Neural progenitor cell (in vitro differentiated cells): ENCODE measurements at places on chromosomes 16 and 17. TPM values are rescaled to one million over a fixed set of nuclear protein-coding genes. Genes with fewer than 3 reads are reported as not detected.

GRCh38 chr17:1617620-1618174 lies 10.9 kb downstream of the SLC43A2 start:
- no peaks in the 10 kb centered on the region for H3K27me3 ChIP-seq
- H3K27ac ChIP-seq = no peak overlapping the region
- no peak overlapping the region for H3K4me3 ChIP-seq

BCO1 gene
- 3.5 and 4.2 TPM in 2 replicates for total RNA-seq

- no peaks in the 10 kb centered on the region for H3K36me3 ChIP-seq
- H3K27me3 ChIP-seq = no peaks in the 10 kb centered on the region
- no peak overlapping the region for H3K4me3 ChIP-seq
- no peak overlapping the region for H3K27ac ChIP-seq
- DNase-seq = no peak
- peaks cover 3% of the 10 kb centered on the region for H3K4me1 ChIP-seq
Measured at GRCh38 chr16:24228514-24228913, 27.6 kb upstream of the CACNG3 start.

CLDN6 gene
- 31.6 and 60.0 TPM in 2 replicates for total RNA-seq

SLC52A1 gene
- total RNA-seq = 0.31 TPM in 1 of 2 replicates, not detected in the other

FBXW10 gene
- total RNA-seq = 0.15 and 0.24 TPM in 2 replicates

ADPRM gene
- 8.9 and 10.2 TPM in 2 replicates for total RNA-seq

- H3K27me3 ChIP-seq = peaks cover 79% of the 10 kb centered on the region
- H3K4me1 ChIP-seq = no peaks in the 10 kb centered on the region
- no peak overlapping the region for H3K4me3 ChIP-seq
- no peak for DNase-seq
- H3K36me3 ChIP-seq = no peaks in the 10 kb centered on the region
Measured at GRCh38 chr17:21278450-21279197, 5.9 kb upstream of the MAP2K3 start.

DNA sequence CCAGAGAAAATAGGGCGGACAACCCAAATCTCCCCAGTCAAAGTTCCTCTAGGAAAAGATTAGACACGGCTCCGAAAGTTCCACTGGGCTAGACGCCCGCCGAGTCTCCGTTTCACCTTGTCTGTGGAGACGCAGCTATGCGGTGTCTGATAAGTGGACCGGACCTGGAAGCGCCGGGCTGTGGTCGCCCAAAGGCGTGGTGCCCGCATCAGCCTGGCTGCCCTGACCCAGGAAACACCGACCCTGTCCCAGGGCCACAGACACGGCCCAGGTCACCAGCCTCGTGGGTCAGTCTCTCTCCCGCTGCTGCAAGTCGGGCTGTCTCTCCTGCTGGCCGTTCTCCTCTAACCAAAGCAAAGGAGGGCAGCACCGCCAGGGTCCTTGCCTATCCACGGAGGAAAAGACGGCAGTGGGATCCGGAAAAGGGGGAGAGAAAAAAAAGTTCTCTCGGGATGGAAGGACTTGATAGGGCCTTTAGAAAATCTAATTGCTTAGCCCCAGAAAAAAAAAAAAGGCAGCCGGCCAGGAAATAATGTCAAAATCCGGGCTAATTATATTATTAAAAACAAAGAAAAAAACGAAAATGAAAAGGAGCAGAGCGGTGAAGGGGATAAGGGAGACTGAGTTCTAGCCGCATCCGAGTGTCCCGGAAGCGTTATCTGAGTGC lies 13.9 kb upstream of the FOXF1 start:
- H3K27ac ChIP-seq = no peak overlapping the region
- peak; percentile 21 for DNase-seq
- no peaks in the 10 kb centered on the region for H3K36me3 ChIP-seq
- peaks cover 40% of the 10 kb centered on the region for H3K4me1 ChIP-seq
- H3K27me3 ChIP-seq = peaks cover 100% of the 10 kb centered on the region
- no peak overlapping the region for H3K4me3 ChIP-seq

- no peak for DNase-seq
- no peak overlapping the region for H3K4me3 ChIP-seq
- no peak overlapping the region for H3K27ac ChIP-seq
- H3K36me3 ChIP-seq = no peaks in the 10 kb centered on the region
- H3K4me1 ChIP-seq = peaks cover 24% of the 10 kb centered on the region
Measured at GRCh38 chr17:73474370-73474988, 162.7 kb upstream of the CDC42EP4 start.

DNA sequence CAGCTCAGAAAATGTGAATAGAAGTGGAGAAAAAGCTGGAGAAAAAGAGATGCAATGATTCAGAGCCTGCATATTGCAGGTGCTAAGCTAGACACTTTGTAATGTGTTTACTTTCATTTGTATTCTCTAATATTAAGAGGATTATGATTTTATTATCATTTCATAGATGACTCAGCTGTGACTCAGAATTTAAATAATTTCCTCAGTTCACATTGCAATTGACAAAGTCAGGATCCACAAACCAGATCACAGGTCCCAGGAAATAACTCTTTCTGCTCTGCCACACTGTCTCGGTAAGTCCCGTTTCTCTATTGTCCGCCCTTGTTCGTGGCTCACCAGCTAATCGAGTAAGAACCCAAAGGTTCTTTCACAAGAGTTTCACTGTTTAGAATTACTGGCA lies 235.4 kb upstream of the MON1B start:
- no peak for DNase-seq
- H3K27me3 ChIP-seq = no peaks in the 10 kb centered on the region
- no peak overlapping the region for H3K4me3 ChIP-seq
- no peak overlapping the region for H3K27ac ChIP-seq

- no peak for DNase-seq
- no peaks in the 10 kb centered on the region for H3K4me1 ChIP-seq
- no peaks in the 10 kb centered on the region for H3K36me3 ChIP-seq
- no peak overlapping the region for H3K27ac ChIP-seq
- no peak overlapping the region for H3K4me3 ChIP-seq
- no peaks in the 10 kb centered on the region for H3K27me3 ChIP-seq
Measured at GRCh38 chr17:65753348-65753747, 191.9 kb upstream of the AXIN2 start.

TBC1D26 gene
- 0.58 and 4.4 TPM in 2 replicates for total RNA-seq

DNA sequence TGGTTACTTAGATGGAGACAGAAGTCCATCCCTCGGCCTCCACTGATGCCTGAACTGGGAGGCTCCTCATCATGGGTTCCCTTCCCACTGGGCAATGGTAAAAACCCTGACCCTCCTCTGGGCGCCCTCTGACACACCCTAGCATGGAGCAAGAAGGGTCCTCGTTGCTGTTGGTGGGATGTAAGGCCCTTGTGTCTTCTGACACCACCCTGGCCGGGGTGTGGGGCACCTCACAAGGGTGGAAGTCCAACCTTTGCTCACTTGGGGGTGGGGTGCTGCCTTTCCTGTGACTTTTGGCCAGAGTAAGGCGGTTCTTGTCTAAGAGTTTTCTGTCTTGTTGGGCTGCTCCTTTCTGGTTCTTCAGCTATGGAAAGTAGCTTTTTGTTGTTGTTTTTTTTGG lies 28.7 kb downstream of the MPRIP start:
- no peak overlapping the region for H3K27ac ChIP-seq
- no peak overlapping the region for H3K4me3 ChIP-seq
- H3K36me3 ChIP-seq = no peaks in the 10 kb centered on the region
- no peaks in the 10 kb centered on the region for H3K4me1 ChIP-seq

GRCh38 chr17:36608794-36609497 lies 7.6 kb downstream of the MRM1 start:
- no peak overlapping the region for H3K27ac ChIP-seq
- H3K4me1 ChIP-seq = peaks cover 9% of the 10 kb centered on the region
- H3K4me3 ChIP-seq = no peak overlapping the region
- H3K27me3 ChIP-seq = no peaks in the 10 kb centered on the region
- H3K36me3 ChIP-seq = no peaks in the 10 kb centered on the region

GRCh38 chr16:53904533-53904932 lies 200.6 kb downstream of the FTO start:
- no peak overlapping the region for H3K27ac ChIP-seq
- no peak overlapping the region for H3K4me3 ChIP-seq
- no peaks in the 10 kb centered on the region for H3K27me3 ChIP-seq

SLC2A4 gene
- 1.7 and 7.3 TPM in 2 replicates for total RNA-seq

DNA sequence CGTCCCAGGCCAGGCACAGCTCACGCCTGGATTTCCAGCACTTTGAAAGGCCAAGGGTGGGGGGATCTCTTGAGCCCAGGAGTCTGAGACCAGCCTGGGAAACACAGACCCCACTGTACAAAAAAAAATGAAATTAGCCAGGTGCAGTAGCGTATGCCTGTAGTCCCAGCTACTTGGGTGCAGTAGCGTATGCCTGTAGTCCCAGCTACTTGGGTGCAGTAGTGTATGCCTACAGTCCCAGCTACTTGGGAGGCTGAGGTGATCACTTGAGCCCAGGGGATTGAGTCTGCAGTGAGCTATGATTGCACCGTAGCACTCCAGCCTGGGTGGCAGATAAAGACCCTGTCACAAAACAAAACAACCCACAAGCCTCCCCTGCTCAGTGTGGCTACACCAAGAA lies 27.0 kb upstream of the SLC25A19 start:
- no peaks in the 10 kb centered on the region for H3K36me3 ChIP-seq
- H3K27ac ChIP-seq = no peak overlapping the region
- peaks cover 10% of the 10 kb centered on the region for H3K4me1 ChIP-seq
- no peak for DNase-seq
- no peak overlapping the region for H3K4me3 ChIP-seq

SDR42E1 gene
- 0.12 and 0.37 TPM in 2 replicates for total RNA-seq

- no peaks in the 10 kb centered on the region for H3K36me3 ChIP-seq
- H3K4me3 ChIP-seq = no peak overlapping the region
- no peak overlapping the region for H3K27ac ChIP-seq
- peak; percentile 94 for DNase-seq
- H3K4me1 ChIP-seq = peaks cover 7% of the 10 kb centered on the region
Measured at GRCh38 chr17:7296189-7296861, 1.9 kb upstream of the YBX2 start.

PRAC2 gene
- total RNA-seq = not detected in 2 replicates

DNA sequence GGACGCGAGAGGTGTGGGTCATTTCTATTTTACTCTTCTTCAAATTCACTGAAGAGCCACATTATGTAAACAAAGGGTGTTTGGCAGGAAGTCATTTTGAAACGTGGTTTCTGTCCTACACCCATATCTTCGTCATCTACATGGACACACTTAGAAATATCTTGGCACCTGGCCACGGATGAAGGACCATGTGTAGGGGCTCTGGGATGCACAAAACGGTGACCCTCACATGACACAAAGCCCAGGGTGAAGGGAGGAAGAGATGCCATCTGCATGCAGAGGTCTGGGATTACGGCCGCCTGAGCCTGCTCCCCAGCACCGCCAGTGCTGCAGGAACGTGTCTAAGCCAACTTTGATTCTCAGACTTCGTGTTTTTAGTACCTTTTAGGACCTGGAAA lies 130.2 kb upstream of the CHMP6 start:
- no peak for DNase-seq
- H3K27me3 ChIP-seq = no peaks in the 10 kb centered on the region
- peaks cover 11% of the 10 kb centered on the region for H3K4me1 ChIP-seq
- no peak overlapping the region for H3K27ac ChIP-seq

TMEM204 gene
- not detected in 2 replicates for total RNA-seq

DNA sequence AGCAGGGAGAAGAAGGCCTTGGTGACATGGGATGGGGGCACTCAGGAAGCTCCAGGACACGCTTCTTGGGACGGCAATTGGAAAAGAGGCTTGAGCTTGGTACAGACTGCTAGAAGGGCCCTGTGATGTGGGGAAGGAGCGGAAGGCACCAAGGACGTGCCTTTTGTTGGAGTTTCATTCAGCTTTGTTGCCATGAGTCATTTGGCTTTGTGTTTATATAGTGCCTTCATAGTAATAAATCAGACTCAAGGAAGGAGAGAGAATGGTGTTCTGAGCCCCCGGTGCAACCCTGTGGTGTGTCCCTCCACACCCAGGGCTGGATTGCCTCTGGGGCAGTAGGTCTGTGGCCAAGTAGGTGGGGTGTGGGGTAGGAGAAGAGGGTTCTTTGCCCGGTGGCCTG lies 7.4 kb upstream of the TBX4 start:
- H3K4me1 ChIP-seq = peaks cover 7% of the 10 kb centered on the region
- no peak overlapping the region for H3K4me3 ChIP-seq
- H3K27ac ChIP-seq = no peak overlapping the region
- H3K36me3 ChIP-seq = no peaks in the 10 kb centered on the region

GRCh38 chr16:89498839-89499238 lies 8.5 kb upstream of the ANKRD11 start:
- H3K27me3 ChIP-seq = no peaks in the 10 kb centered on the region
- H3K36me3 ChIP-seq = no peaks in the 10 kb centered on the region
- no peak for DNase-seq
- H3K4me1 ChIP-seq = no peaks in the 10 kb centered on the region
- H3K4me3 ChIP-seq = no peak overlapping the region
- H3K27ac ChIP-seq = no peak overlapping the region

DNA sequence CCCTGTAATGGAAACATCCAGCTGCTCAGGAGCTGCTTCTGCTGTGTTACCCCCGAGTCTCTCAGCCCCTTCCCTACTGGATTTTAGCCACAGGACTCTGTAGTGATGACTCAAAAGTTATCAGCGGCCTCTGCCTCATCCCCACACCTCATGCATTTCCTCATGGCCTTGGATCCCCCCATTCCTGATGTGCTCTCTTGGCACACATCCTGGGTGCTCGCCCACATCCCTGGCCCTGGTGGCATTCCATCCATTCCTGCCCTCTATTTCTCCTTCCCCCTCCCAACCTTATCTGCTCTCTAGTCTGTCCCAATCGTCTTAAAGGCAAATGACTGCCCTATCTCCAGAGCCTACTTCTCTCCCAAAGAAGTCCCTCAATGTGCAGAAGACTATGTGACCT lies 24.6 kb downstream of the MARF1 start:
- no peak overlapping the region for H3K27ac ChIP-seq
- no peaks in the 10 kb centered on the region for H3K4me1 ChIP-seq
- DNase-seq = no peak
- H3K36me3 ChIP-seq = no peaks in the 10 kb centered on the region

WNK4 gene
- total RNA-seq = 0.12 TPM in 1 of 2 replicates, not detected in the other

- H3K4me3 ChIP-seq = no peak overlapping the region
- peaks cover 5% of the 10 kb centered on the region for H3K4me1 ChIP-seq
- no peaks in the 10 kb centered on the region for H3K27me3 ChIP-seq
- no peaks in the 10 kb centered on the region for H3K36me3 ChIP-seq
- no peak overlapping the region for H3K27ac ChIP-seq
- DNase-seq = no peak
Measured at GRCh38 chr16:17223576-17223975, 247.2 kb downstream of the XYLT1 start.

DNA sequence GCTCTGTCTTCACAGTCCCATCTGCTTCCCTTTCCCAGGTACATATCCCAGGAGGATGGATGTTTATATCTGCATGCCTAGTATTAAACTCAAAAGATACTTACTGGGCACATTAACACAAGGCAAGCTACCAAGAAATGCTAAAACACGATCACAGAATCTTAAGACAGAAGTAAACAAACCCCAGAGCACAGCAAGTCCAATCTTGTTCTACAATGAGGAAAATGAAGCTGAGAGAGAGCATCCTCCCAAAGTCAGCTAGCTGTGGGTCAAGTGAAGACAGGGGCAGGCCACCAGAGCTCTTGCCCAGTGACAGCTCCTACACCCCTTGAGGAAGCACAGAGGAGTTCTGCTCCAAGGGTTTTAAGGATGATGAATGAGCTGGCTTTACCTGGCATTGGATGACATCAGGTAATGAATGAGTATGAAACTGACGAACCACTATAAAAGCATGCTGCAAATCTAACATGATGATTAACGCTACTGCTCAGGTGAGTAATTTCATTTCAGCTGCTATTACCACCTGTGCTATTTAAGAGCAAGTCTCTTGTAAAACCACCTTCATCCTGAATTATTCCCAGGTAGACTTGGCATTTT lies 20.3 kb downstream of the XPO6 start:
- no peak overlapping the region for H3K27ac ChIP-seq
- H3K4me3 ChIP-seq = no peak overlapping the region
- H3K36me3 ChIP-seq = no peaks in the 10 kb centered on the region
- DNase-seq = no peak

GRCh38 chr16:21650521-21650920 lies 1.9 kb downstream of the IGSF6 start:
- H3K27me3 ChIP-seq = no peaks in the 10 kb centered on the region
- no peak overlapping the region for H3K27ac ChIP-seq
- no peak for DNase-seq
- no peak overlapping the region for H3K4me3 ChIP-seq
